ENCODE measurements at places on chromosomes 6 and 20. TPM values are rescaled to one million over a fixed set of nuclear protein-coding genes. Genes with fewer than 3 reads are reported as not detected.
A peak's percentile ranks its signal among the peaks of the same experiment; 100 is the strongest.

DNA sequence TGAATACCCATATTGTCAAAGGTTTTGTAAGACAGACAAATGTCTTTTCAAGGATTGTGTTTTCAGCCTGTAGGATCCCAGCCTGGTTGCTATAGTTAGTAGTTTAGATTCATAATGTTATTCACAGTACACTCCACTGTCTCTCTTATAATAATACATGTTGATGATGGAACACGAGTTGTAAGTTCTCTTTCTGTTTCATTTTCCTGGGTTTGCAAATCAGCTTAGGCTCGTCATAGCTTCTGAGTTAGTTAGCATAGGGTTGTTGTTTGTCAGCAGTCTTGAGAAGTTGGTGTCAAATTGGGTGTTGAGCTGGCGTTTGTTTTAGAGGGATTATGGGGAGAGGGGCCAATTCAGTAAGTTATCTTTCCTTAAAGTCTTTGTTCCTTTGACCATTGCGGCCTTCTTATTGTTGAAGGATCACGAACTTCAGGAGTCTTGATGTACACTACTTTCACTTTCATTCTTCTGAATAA lies 45.8 kb downstream of the QKI start:
- peak; percentile 70 for DNase-seq

DNA sequence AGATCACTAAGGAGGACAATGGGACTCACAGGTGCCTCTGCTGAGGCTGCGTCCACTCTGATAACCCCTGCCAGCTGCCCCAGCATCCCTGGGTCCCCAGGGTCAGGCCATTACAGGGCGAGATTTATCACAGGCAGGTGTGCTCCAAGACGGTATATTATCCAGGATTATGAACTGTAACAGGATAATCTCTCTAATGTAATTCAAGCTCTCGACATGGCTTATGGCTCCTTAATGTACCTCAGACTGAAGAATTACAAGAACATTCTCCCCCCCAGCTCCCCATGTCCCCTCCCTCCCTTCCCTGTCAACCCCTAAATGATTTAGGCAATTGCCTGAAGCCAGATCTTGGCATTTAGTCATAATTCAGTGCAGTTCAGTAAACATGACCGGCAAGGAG lies 86.8 kb downstream of the NCR2 start:
- DNase-seq = no peak

GRCh38 chr20:61765871-61766654 lies 299.6 kb downstream of the TAF4 start:
- DNase-seq = no peak

DNA sequence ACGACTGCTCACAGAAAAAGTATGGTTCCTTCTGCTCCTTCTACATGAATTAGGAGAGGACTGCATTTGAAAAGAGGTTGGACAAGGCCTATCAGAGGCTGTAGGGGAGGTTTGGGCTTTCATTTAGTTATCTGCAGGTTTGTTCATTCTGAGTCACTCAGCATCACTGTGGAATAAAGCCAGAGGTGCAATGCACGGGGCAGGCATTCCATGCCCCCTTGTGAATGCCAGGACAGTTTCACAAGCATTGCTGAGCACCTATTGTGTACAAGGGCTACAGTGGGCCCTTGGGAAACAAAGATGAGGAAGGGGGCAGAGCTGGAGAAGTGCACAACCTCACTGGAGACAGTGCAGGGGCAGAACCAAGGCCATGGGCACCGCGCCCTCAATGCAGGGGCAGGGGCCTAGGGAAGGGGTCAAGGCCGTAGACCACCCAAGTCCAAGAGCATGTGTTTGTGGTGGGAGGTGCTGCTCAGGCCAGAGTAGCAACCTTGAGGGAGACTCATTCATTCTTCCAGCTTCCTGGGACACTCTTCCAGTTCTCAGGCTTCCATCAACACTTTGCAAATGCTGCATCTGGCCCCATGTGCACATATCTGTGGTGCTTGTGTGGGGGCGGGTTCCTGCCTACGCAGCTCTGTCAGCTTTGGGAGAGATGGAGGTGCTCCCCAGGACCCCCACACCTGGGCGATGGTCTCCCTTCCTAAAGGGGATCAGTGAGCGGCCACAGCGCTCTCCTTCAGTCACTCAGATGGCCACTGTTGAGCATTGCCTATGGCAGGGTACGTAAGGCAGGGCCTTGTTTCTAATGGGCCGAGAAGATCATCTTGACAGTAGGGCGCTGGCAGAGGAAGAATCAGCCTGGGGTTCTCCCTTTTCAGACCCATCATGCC lies 204.5 kb downstream of the SYNDIG1 start:
- DNase-seq = no peak

DNA sequence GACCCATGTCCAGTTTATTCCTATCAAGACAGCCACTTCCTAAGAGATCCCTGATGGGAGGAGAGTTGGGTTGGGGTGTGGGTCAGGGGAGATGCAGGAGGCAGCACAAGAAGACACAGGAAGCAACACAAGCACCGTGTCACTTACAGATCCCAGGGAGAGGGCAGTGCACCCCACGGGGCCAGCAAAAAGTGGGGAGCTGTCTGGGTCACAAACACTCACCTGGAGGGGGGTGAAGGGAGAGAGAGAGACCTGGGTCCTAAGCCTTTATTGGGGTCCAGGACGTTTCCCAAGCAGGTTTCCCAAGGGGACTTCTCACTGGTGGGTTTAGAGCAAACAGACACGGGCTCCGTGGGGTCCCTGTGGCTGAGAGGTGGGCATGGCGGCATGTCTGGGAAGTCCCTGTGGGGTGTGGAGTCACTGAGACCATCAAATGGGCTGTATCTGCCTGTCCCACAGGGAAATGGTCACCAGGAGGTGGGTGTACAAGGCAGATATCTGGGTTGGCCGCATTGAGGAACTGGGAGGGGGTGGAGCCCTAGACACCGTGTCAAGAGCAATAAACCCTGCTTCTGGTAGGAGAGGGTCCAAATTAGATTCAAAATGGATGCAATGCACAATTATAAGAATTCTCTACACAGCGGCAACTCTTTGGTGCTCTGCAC lies 1.6 kb upstream of the CD93 start:
- no peak for DNase-seq

Gene BEND3
- total RNA-seq = 1.3 TPM

Measured in natural killer cell (primary cell).